GM03348 (cell line): ENCODE measurements at places on chromosomes 3 and 15.
A peak's percentile ranks its signal among the peaks of the same experiment; 100 is the strongest.

GRCh38 chr3:14216257-14217048 lies 37.8 kb downstream of the LSM3 start:
- DNase-seq: no peak

GRCh38 chr3:112321867-112322652 lies 10.9 kb upstream of the CD200 start:
- no peak for DNase-seq

DNA sequence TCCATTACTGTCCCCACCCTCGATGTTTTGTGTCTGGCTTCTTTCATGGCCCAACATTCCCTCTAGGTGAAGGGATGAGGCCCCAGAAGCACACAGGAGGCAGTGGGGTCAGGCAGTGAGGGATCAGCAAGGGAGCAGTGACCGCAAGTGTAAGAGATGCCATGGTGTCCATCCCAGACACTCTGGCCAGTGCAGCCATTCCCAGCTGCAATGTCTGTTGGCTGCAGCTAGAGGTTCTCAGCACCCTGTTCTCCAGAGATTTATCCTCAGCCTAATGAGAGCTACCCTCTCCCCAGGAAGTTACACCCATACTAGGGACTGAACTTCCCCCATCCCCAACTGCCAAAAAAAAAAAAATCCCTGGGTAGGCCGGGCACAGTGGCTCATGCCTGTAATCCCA lies 40.2 kb downstream of the TRANK1 start:
- peak; percentile 44 for DNase-seq

DNA sequence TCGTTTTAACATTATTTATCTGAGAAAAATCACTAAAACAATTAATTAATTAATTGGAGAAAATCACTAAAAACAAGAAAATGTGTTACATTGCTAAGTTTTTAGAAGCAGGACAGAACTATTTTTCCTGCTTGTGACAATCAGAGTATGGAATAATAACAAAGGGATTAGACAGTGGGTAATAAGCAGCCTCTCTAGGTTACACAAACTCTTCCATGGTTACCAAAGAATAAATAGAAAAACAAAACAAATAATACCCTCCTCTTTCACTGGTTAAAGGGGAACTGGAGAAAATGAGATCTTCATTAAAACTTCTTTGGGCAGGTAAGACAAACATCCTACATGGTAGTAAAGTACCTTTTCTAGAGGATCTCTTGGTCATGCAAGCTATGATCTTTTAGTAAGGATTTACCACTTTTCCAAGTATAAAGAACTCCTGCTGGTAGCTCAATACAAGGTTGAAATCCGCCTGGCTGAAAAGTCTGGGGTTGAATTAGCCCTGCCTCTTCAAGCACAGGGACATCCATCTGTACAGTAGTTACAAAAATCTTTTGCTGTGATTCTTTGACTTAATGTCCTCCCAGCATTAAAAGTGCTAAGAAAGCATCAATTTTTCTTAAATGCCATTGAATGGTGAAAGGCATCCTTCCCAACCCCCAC lies 2.5 kb upstream of the PLCH1 start:
- no peak for DNase-seq

GRCh38 chr15:70795311-70795665 lies 31.9 kb upstream of the UACA start:
- DNase-seq: peak; percentile 86

GRCh38 chr3:124582621-124583395 lies 147.4 kb upstream of the UMPS start:
- DNase-seq: no peak

DNA sequence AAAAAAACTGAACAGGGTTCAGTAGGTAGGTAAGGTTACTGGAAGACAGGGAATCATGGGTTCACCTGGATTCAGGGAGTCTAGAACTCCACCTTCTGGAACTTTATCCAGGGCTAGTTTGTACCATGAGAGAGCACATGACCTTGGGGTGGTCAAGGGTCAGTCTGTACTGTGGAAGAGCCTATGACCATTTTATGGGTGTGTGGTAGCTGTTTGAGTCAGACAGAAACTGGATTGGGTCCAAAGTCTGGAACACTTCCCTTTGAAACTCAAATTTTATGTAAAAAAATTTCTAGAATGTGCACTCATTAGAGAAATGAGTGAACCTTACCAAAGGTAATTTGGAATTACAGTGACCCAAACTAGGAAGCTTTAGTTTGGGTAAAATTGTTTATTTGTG lies 486.0 kb upstream of the AGTR1 start:
- peak; percentile 8 for DNase-seq
